ENCODE measurements at places on chromosomes 12 and 14.

DNA sequence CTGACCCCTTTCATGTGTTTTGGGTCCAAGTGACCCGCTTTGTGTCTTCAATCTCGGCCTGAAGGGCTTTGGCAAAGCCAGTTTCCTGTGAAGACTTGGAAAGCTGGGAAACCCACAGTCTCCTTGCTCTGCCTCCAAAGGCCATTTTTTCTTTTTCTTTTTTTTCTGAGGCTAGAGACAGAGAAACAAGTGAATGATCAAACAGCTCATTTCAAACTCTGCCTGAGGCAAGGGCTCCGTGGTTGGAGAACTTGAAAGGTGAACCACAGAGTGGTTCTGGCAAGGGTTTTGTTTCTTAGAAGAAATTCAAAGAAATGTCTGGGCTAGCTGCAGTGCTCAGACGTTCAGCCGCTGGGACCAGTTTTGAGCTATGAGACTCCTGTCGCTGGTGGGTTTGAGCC lies 62.7 kb downstream of the ERH start:
- no peak for DNase-seq

- DNase-seq, result no peak
These were observed 1.7 kb downstream of the KCNH3 start for GRCh38 chr12:49540229-49541139.

- no peak for DNase-seq
These were observed 9.0 kb upstream of the YLPM1 start for GRCh38 chr14:74754157-74754556.

GRCh38 chr12:132635076-132635955 lies 16.7 kb downstream of the P2RX2 start:
- DNase-seq, result no peak

DNA sequence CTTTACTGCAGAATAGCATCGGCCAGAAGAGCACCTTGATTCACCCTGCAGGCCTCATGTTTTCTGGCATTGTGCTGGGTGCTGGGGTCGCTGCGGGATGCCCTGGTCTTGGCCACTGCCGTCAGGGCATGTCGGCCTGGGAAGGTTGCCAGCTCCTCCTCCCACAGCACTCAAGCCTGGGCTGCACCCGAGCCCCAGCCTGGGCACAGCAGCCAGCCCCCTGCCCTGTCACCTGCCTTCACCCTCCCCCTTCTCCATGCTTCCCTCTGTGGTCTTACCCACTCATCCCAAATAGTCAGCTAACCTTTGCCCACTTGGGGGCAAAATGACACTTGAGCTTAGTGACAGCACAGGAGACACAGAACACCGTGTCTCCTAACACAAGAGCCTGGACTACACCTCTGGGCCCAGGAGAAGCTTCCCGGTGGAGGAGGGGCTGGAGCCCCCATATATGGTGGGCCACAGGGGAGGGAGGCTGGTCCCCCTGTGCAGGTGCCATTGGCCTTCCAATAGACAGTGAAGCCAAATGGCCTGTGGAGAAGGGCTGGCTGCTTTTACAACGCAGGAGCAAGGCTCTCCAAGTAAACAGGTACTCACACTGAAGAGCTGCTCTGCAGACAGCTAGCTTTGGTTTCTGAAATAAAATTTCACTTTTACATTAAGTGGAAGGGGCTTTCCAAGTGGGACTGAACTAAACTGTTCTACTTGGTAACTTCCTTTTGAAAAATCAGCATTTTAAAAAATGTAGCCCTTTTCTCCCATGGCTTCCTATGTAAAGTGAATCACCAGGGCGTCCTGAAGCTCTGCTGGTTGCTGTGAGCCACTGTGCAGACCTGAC lies 51.2 kb upstream of the AMN start:
- no peak for DNase-seq

GRCh38 chr12:51779876-51780275 lies 68.6 kb downstream of the FIGNL2 start:
- DNase-seq, result no peak

GRCh38 chr14:69373104-69373503 lies 25.0 kb downstream of the ERH start:
- no peak for DNase-seq

DNA sequence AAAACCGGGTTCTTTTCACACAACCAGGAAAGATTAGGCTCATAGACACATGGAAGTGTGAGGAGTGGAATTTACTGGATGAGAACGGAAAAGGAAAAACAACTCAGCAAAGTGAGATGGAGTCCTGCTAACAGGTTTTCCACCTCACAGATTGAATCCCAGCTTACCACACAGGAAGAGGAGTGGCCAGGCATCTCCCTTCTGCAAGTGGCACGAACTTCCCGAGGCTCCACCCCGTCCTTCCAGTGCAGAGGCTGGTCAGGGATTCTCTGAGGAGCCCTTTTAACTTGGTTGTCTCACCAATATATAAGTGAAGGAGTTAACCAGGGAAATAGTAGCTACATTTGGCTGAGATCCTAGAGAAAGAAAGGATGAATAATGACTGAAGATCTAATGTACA lies 102.8 kb downstream of the SCAF11 start:
- no peak for DNase-seq

- peak; percentile 6 for DNase-seq
These were observed 3.0 kb downstream of the SDSL start for GRCh38 chr12:113424915-113425823.

Data from NCI-H2081 (cell line).